ENCODE measurements at places on chromosomes 1 and 21.

GRCh38 chr1:8239039-8239305 lies 78.9 kb upstream of the SLC45A1 start:
- no peak for DNase-seq

- no peak for DNase-seq
Observed at GRCh38 chr1:168499688-168500049, 44.1 kb downstream of the XCL2 start.

- no peak for DNase-seq
Observed at GRCh38 chr21:45225041-45225740, 62.5 kb downstream of the POFUT2 start.

DNA sequence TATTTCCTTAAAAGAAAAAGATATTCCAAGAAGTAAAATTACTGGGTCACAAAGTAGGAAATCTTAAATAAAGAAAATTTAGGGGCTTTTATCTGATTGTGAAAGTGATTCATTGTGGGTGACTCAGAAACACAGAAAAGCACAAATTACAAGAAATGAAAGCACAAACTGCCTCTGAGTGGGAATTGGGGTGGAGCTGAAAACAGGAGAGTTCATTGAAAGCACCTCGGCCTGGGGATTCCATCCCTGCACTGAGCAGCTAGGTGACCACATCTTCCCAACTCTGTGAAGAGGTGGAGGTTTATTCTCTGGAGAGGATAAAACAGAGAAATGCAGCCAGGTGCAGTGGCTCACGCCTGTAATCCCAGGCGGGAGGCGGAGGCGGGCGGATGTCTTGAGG lies 7.4 kb downstream of the GJA4 start:
- no peak for DNase-seq

DNA sequence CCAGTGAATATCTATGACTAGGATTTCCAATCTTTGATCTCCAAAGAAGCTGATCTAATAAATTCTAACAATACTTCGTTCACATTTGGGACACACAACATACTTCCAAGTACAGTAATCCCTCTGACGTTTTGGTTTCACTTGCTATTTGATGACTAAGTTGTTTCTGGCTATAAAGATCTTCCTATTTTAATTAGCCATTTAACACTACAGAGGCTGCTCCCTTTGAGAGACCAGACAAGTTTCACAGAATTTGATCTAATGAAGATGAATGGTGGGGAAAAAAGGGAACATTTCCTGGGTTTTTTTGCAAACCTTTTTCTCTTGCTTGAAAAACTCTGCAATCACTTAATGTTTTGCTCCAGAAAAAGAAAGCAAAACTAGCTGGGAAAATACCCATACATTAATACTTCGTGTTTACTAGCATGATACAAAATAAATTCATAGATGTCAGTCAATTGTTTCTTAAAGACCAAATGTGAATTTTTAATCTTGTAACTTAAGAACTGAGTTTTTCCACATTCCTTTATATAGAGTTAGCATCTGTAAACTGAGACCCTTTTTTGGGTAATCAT lies 28.0 kb upstream of the GLIS1 start:
- no peak for DNase-seq

GRCh38 chr1:100038660-100039287 lies 69.0 kb downstream of the SLC35A3 start:
- DNase-seq = no peak

DNA sequence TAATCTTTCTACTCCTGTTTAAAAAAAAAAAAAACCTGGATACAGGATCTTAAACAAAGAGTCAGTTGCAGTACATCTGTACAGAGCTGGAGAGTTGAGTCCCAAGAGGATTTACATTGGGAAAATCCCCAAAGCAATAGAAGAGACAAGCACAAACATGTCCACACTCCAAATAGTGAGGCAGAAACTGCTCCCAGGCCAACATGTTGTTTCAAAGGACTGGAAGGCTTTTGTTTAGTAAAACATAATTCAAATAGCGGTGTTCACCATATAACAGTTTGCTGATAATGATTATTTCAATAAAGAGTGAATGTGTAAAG lies 425.4 kb downstream of the ADGRL2 start:
- no peak for DNase-seq

- no peak for DNase-seq
Observed at GRCh38 chr21:31552826-31553225, 106.7 kb upstream of the SOD1 start.

DNA sequence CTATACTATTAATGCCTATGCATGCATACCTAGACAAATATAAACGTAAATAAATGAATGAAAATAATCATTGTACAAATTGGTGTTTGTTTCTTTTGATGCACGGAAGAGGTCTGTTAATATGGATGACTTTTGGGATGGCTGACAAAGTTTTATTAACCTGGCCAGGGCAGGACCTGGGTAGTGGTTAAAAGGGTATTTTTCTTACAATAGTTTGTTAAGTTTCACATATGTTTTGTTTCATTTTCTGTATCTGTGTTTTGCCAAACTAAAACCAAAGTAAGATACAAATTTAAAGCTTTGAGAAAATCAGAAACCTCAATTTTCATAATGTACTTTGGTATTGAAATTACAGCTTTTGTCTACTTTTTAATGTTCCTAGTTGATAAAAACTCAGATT lies 222.7 kb upstream of the OLFM3 start:
- DNase-seq = no peak

DNA sequence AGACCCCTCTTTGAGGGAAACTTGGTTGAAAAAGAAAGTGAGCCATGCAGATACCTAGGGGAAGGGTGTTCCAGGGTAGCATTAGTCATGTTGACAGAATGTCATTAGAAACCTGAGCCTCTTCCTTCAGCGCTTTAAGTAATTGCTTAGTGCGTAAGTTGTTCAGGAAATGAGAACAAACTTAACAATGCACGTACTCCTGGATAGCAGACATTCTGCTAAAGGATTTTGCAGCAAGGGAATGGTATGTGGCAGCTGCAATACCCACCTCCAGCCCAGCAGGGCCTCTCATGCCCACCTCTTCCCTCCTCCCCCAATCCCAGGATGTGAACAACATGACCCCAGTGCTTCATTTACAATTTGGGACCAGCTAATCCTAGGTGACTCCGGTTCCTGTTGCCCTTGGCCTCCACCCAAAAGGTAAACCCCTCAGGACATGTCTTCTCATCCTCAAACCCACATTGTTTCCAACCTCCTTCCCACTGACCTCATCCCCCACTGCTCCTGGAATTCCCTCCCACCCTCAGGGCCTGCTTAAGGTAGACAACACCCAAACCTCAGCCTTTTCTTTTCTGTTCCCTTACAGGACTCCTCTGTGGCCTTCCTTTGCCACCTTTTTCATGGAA lies 98.0 kb upstream of the BCAR3 start:
- peak; percentile 31 for DNase-seq

DNA sequence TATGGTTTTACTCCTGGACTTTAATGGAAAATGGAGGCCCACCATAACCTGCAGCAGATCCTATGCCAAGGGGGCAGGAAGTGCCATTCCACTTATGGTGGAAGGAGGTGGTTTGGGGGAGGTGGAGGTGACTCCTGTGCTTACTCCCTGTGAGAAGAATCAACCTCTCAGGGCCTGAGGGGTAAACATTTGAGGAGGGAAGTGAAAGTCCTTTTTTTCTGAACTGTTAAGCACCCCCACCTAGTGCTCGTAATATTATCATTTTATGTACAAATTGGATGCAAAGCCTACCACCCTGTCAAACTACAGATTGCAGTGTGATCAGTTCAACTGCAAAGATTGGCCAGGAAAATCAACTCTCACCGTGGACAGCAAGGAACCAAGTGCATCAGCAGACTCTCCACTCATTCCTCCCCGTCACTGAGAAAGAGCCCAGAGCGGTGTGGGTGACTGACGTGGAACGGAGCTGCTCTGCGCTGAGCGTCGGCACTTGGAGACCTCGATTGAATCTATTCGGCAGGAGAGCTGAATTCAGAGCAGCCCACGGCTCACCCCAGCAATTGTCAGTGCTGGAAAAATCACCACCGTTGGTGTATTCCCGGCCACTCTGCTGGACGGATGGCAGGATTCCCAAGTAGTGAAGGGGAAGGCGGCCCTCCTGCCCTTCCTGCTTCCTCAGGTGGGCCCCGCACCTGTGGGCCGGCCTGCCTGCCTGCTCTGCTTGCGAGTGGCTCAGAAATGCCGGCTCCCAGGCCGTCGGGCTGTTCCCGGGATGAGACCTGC lies 46.8 kb upstream of the COX20 start:
- DNase-seq = no peak

DNA sequence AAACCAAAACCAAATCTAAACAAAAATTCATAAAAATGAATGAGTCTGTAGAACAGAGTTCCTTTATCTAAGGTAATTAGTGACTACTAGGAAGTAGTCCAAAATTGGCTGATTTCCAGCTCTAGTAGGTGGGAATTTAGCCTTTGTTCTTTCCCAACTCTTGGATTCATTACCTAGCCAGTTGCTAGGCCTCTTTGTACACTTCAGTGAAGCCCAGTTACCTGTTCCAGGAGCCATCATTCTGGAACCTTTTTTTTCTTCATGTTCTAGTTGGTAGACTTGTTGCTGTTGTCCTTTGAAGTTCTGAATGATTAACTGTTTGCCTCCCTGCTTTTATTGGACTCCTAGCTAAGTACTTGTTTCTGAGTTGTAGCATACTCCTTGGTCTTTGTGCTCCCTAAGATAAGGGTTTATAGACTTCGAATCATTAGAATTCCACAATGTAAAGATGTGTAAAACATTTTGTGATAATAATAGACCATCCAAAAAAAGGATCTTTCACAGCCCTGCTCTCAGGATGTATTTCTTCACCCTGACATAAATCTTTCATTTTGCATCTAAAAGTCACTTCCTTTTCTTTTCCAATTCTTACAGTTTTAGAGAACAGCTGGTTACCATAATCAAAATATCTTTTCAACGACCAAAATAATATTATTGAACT lies 9.8 kb downstream of the PLA2G4A start:
- DNase-seq = no peak

- no peak for DNase-seq
Observed at GRCh38 chr1:68198752-68199151, 33.6 kb downstream of the WLS start.

DNA sequence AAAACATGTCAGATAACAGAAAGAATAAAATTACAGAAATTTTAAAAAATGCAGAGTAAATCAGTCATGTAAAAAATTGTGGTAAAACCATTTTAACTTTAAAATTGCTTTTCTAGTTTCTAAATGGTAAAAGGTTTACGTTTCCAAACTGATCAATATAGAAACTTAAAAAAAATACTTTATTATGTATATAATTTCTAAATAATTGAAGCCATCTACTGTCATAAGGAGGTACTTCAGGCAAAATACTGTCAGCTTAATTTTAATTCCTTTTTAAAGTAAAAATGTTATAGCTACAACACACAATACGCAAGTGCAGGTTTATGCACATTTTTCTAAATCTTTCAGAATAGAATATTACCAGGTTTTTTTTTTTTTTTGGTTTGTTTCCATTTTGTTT lies 159.9 kb downstream of the HFM1 start:
- DNase-seq = no peak

- no peak for DNase-seq
Observed at GRCh38 chr1:156797212-156797871, 19.3 kb downstream of the SH2D2A start.

DNA sequence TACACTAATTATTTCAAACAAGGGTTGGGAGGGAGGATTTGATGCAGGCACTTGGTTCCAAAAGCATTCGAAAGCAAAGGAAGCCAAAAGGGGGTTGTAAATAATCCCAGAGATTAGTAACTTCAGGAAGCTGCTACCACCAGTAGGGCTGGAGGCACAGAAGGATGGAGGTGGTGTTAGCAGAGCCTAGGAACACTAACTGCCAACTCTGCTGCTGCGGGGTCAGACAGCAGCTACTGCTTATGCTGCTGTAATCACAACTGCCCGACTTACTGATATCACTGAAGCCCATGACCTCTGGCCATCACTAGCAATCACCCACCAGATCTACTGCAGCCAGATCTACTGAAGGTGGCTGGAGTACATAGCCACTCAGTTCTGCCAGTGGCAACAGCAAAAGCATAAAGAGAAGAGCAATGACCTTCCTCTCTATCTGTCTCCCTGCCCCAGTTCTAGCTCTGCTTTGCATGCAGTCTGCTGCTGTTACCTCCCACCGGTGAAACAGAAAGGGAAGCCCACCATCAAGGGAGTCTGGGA lies 408.5 kb downstream of the PLPP3 start:
- no peak for DNase-seq

- no peak for DNase-seq
Observed at GRCh38 chr1:87950369-87950768, 621.7 kb downstream of the LMO4 start.

- no peak for DNase-seq
Observed at GRCh38 chr1:116508085-116508983, 62.5 kb downstream of the CD58 start.

GRCh38 chr1:85568660-85569059 lies 11.9 kb upstream of the CCN1 start:
- DNase-seq = no peak

DNA sequence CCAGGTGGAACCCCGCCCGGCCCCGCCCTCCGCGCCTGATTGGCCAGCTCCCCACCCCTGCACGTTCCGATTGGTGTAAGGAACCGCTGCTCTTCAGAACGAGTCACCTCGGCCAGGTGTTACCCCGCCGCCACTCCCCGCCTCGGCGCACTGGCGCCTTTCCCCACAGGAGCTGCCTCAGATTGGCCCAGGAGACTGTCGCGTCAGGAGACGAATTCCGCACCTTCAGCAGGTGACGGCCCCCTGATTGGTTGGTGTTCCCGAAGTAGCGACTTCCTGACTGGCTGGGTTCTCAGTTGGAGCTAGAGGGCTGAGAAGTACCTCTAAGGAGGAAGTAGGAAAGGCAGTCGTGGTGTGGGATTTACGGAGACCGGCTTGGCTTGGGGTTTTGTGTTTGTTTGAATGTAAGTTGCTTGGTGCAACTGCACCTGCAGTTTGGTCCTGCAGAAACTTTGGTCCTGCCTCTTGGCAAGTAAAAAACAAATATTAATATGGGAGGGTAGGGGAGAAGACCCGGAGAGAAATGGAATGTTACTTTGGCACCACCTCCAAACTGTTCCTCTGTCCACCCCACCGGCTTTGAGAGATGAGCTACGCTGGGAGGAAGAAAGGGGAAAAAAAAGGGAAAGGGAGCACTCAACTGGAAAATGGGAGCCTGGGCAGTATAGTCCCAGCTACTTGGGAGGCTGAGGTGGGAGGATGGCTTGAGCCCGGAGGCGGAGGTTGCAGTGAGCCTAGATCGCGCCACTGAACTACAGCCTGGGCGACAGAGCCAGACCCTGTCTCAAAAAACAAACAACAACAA lies 415 bp upstream of the F11R start:
- DNase-seq = no peak

- no peak for DNase-seq
Observed at GRCh38 chr21:16589006-16589898, 859.5 kb downstream of the USP25 start.

- DNase-seq = no peak
Observed at GRCh38 chr1:59421232-59421920, 124.5 kb downstream of the FGGY start.

DNA sequence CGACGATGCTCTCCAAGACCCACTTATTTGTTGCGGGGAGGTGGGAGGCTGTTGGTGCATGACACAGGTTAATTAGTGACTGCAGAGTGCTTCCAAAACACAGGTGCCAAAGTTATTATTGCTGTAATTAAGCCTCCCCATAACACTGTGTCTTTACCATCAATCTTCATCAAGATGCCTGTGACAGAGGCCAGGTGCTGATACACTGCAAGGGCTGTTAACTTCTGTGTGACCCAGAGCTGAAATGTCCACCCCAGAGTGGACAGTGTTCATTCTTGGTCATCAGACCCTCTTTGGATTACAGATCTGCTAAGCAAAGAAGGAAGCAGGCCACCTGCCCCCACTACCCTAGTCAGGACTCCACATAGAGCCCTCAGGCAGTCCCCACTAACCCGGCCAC lies 55.5 kb downstream of the CAPN8 start:
- DNase-seq = no peak

GRCh38 chr1:89112871-89113613 lies 12.9 kb downstream of the GBP2 start:
- DNase-seq = no peak

GRCh38 chr1:212157252-212157651 lies 121.7 kb downstream of the DTL start:
- DNase-seq = no peak

Data from BJ (cell line).